T1000 (cell line): ENCODE measurements at places on chromosomes 11 and 22.

- DNase-seq, result peak; percentile 85
Observed at GRCh38 chr11:33690290-33691065, 10.1 kb downstream of the C11orf91 start.

DNA sequence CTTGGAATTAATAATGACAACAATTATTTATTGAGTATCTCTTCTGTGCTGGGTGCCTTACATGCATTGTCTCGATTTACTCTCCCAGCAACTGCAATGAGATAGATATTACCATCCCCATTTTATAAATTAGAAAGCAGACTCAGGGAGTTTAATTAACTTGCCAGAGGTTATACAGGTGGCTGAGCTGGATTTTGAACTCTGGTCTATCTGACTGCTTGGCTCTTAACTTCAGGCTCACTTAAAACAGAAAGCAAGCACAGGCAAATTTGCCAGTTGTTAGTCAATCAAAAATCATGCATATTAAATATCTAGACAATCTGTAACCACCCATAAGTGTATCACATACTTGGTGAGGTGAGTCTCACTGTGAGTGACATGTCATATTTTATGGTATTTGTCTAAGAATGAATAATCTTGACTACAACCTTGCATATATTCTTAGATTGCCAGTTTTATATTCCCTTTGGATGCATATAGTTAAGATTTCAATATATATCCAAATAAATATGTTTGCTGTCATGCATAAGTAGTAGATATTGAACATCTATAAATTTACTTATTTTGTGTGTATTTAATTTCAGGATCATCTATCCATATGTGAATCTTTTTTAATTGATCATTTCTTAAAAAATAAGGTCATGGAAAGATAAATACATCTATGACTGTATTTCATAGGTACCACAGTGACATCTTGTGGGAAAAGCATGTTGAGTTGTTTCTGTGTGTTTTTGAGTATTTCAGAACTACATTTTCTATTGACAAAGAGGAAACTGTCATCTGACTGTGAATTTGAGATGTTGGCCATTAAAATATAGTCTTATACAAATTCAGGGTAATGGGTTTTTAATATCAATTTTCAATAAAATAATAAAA lies 112.0 kb upstream of the ARHGAP42 start:
- no peak for DNase-seq

DNA sequence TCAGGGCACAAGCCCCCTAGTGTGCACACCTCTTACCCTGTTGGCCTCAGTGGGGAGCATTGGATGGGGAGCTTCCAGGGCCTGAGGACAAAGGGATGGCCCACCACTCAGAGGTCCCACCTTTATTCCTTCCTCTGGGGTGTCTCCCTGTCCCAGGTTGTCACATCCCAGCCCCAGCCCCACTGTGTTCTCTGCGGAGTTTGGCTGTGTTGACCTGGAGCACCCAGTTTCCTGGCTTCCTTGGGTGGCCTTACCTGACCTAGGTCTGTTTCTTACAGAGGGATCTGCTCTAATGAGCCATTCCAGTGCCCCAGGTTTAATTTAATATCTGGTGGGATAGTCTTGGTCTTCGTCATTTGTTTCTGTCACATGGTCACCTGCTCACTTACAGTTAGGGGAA lies 38.8 kb upstream of the HORMAD2 start:
- DNase-seq, result no peak

- DNase-seq, result no peak
Observed at GRCh38 chr11:124294687-124295086, 19.1 kb downstream of the OR8D1 start.

DNA sequence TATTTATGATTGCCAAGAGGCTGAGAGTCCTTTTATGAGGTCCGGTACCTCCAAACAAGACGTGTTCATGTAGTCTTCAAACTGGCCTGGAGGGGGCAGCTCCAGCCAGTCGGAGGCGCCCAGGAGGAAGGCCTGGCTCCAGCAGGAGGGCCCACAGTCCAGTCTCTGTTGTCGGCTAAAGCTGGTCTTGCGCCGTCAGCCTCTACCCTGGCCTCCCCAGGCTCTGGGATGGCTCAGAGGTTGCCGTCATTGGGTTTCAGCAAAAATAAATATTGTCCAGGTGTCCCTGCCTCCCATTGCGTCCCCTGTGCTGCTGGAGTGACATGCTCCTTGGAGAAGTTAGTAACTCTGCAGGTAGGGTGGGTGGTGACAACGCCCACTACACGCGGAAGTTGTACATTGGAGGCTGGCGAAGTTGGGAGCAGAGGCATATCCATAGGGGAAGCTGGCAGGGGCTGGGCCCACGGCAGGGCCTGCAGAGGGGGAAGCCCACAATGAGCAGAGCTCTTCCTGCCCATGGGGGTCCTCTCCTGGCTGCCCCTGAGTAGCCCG lies 1.0 kb upstream of the SLC25A1 start:
- peak; percentile 59 for DNase-seq

DNA sequence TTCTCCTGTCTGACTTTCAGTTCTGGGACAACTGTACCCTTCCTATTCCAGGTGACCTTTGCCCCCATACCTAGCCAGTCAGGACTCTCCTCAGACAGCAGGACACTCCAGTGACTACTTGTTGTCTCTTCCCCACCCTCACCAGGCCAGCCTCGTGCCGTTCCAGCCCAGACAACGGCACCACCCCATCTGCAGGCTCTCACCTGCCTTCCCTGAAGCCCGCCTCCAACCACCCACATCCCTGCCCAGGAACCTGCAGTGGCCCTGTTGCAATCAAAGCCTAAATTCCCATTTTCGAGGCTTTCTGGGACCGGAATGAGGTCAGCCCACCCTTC lies 3.7 kb downstream of the IL2RB start:
- DNase-seq, result no peak

GRCh38 chr11:2914455-2915195 lies 14.6 kb downstream of the PHLDA2 start:
- no peak for DNase-seq
